ENCODE measurements at places on chromosomes 1 and 21. TPM values are rescaled to one million over a fixed set of nuclear protein-coding genes. Genes with fewer than 3 reads are reported as not detected.

LDLRAD1 gene
- not detected for total RNA-seq

PRKAA2 gene
- total RNA-seq = not detected

DNA sequence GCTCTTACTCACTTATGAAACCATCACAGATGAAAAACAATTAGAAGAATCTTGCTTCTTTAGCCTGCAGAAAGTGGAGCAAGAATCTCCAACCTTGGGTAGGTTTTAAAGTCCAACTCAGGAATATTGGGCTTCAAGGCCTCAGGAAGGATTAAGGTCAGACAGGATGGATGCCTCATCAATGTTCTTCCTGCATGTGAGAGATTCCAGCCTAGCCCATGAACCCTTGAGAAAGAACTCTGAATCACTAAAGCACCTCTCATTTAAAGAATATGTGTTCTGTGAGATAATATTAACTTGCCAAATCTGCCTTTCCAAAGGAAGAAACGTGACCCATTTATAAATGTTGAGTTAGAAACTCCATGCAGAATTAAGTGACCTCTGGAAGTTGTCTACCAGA lies 345.2 kb upstream of the CAMK1G start:
- DNase-seq = no peak

- no peak for DNase-seq
These were observed 141.4 kb upstream of the ETS2 start for GRCh38 chr21:38664315-38664714.

DNA sequence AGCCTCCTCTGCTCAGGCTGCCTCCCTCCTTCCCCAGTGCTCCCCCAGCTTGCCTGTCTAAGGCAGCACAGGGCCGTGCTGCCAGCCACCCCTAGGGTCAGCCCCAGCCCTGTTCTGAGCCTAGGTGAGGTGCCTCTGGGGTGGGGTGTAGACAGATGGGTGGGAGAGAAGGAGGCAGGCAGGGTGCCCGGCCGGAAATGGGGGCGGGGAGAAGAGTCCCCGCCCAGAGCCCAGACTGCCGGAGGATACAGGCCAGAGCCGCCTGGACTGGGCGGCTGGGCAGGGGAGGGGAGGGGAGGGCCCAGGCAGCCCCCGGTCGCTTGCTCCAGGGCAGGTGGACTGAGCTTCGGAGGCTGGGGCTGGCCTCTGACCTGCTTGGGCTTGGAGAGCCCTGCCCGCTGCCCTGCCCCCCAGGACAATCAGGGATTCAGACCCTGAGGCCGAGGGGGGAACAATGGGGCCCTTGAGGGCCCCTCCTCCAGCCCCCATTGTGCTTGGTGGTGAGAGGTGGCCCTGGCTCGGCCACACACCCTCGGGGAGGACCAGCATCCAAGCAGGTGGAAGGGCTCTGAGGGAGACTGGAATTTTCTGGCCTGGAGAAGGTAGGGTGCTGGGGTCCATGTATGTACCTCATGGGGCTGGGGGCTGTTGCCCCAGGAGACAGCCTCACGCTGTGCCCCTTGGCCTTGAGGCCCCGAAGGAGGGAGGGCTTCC lies at the start of gene GJC2:
Gene GJC2, plus strand, starts transcription at position 525 of the 714 bp plus-strand sequence. CDS start 7,829 bp downstream, outside the sequence.
- no peak for DNase-seq

DNA sequence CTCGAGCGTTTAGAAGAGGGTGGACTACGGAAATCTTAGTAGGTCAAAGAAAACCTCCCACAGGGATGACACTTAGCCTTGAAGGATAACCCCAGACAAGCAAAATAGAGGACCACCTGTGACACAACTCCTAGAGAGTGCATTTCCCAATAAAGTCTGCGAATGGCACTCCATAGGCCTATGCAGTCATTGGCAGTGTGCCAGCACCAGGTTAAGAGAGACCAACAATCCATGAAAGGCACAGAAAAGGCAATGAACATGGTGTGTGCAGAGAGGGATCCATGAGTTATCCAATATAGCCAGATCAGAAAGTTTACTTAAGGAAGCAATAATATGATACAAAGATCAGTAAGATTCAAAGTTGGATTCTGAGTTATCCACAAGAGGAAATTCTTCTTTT lies 45.2 kb upstream of the FMO2 start:
- no peak for DNase-seq

DNA sequence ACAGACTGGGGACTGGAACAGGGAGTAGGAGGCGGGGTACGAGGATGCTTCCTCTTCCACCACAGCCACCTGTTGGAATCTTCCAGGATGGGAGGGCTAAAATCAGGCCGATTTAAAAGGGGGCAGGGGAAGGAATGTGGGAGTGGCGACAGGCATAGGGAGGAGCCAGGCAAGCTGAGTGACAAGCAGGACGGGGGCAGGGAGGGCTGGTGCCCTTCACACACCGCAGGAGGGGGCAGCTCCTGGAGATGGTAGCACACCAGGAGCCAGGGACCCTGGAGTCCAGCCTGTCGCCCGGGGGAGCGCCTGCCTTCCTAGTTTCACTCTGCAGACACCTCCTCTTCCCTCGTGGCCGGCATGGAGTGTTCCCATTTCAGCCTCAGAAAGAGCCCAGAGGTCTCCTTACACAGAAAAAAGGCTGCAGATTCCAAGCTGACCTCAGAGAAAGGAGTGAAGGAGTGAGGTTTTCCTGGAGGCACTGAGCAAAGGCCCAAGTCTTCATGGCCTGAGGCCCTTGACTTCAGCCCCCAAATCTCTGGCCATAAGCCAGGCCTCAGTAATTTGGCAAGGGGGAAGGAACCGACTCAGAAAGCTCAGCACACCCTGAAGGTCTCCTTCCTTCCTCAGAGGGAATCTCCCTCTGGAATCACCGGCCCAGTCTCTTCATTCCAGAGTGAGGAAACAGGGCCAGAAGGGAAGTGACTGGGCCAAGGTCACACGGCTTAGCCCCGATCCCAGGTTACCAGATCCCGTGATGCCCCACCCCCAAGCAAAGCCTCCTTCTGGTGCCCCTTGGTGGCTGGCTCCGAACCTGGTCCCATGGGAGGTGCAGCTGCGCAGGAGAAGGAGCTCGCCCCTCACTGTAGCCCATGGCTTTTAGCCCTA lies 8.1 kb downstream of the BLACAT1 start:
- DNase-seq = no peak

DNA sequence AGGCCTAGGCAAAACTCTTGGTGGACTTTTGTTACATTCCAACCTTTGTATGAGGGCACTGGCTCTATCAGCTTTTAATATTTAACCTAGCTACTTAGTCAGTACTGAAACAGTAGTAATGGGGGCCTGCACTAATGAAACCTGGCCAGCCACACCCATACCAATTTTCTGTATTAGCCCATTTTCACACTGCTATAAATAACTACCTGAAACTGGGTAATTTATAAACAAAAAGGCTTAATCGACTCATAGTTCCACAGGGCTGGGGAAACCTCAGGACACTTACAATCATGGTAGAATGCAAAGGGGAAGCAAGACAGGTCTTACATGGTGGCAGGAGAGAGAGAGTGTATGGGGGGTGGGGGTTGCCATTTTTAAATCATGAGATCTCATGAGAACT lies 245.7 kb upstream of the RGS18 start:
- DNase-seq = no peak

- DNase-seq = no peak
These were observed 25.4 kb downstream of the ASH1L start for GRCh38 chr1:155537193-155537592.

DNA sequence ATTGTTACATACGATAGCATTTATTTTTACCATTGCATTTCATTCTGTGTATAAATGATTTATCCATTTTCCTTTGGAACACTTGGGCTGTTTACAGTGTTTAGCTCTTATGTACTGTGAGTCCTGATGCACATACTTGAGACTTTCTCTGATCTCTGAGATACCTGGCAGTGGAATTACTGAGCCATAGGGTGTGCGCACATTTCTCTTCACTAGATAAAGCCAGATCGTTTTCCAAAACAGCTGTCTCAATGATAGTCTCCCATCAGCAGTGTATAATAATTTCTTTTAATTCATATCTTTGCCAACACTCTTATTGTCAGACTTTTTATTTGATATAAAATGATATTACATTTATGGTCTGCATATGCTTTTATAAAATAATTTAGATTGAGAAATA lies 66.2 kb downstream of the VPS13D start:
- DNase-seq = no peak

DNA sequence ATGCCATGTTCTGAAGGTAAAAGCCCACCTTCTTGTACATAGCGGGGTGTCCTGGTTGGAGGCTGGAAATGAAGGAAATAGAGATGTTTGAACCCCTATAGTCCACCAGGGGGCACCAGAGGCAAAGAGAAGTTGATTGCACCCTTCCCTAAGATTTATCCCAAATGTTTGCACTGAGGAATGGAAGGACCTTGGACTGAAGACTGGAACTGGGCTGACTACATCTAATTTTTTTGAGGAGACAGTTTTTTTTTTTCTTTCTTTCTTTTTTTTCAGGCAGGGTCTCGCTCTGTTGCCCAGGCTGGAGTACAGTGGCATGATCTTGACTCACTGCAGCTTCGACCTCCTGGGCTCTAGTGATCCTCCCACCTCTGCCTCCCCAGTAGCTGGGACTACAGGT lies 55.3 kb upstream of the EIF4G3 start:
- peak; percentile 71 for DNase-seq

- DNase-seq = no peak
These were observed 175.5 kb downstream of the HUNK start for GRCh38 chr21:32048353-32048752.

DNA sequence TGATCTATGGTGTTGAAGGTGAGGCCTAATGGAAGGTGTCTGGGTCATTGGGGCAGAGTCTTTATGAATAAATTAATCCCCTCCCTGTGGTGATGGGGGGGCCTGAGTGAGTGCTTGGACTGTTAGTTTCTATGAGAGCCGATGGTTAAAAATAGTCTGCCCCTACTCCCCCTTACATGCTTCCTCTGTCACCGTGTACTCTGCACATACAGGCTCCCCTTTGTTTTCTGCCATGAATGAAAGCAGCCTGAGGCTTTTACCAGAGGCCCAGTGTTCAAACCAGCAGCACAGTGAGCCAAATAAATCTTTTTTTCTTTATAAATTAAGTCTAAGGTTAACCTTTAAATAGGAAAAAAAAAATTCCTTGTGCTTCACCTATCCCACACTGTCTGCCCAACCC lies 657.0 kb downstream of the AMY1C start:
- DNase-seq = no peak

GRCh38 chr1:181809991-181810545 lies 251.4 kb downstream of the ZNF648 start:
- DNase-seq = no peak

GRCh38 chr1:243475966-243476365 lies 220.1 kb downstream of the SDCCAG8 start:
- no peak for DNase-seq

DNA sequence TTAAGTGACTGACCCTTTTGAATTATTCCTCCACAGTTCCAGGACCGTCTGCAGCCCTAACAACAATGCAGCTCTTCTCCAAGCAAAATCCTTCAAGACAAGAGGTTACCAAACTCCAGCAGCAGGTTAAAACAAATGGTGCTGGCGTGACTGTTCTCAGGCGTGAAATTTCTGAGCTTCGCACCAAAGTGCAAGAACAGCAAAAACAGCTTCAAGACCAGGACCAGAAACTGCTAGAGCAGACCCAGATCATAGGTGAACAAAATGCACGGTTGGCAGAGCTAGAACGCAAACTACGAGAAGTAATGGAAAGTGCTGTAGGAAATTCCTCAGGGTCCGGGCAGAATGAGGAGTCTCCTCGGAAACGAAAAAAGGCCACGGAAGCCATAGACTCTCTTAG lies 25.7 kb upstream of the DEGS1 start:
- DNase-seq = no peak

GRCh38 chr1:81551946-81552345 lies 248.8 kb upstream of the ADGRL2 start:
- DNase-seq = no peak

DNA sequence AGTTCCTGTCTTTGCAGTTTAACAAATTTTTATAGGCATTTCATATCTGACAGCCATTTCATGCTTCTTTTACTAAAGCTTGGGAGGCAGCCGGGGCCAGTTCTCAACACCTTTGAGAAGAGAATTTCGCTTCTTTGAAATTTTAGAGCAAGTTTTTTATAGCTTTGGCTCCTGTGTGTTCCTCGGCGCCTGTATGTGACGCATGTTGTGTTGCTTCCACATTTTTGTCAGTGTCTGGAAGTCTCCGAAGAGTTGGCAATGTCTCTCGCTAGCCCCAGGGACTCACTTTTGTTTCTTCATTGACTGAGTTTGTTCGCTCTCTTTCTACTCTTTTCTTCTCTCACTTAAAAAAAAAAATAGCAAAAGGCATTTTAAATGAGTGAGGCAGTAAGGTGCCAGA lies 386.9 kb upstream of the PLXNA2 start:
- DNase-seq = no peak

DNA sequence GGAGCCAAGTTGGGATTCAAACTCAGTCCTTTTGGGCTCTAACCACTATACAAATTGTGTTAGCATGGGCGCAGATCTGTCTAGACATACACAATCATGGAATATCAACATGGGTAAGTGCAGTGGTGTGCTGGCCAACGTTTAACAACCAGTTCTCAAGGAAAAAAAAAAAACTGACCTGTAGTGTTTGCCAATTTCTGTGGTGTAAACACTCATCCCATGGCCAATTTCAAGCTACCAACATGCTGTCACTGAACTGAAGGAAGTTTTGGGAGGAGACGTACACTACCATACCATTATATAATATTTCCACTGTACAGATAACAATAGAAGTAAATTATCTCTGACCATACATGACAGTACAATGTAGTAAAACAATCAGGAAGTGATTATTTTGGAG lies 3.2 kb downstream of the TCEA3 start:
- DNase-seq = no peak

DNA sequence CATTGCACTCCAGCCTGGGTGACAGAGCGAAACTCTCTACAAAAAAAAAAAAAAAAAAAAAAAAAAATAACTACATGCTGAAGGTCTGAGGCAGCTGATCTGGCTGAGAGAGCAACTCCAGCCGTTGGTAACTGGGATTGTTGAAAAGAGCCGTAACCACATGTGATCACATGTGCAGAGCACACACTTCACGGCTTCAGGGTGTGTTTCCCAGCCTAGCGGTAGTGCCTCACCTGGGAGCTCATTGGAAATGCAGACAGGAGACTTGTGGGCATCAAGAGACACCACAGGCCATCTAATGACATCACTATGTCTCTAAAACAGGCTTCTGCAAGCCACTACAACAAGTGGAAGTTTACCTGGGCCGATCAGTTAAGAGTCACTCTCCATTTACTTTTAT lies 11.8 kb upstream of the OTUD7B start:
- DNase-seq = peak; percentile 7

- DNase-seq = no peak
These were observed 64.2 kb downstream of the EPHB2 start for GRCh38 chr1:22774833-22775182.

- DNase-seq = no peak
These were observed 5.9 kb upstream of the SHISAL2A start for GRCh38 chr1:52627028-52627427.

DNA sequence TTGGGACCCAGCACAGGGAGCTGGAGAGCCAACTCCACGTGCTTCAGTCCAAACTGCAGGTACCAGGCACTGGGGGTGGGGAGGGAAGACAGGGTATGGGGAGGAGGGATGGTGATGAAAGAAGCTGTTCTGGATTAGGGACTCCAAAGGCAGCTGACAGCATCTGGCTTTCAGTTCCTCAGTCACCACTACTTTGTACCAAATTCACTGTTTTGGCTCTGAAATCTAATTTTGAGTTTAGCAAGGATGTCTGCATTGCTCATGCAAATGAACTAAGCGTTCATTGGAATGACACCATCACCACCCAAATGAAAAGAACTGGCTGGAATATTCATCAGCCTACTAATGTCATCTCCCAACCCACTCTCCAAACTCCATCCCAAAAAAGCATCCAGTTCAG lies 8.7 kb downstream of the C1orf74 start:
- DNase-seq = no peak

- no peak for DNase-seq
These were observed 27.7 kb upstream of the PTGFRN start for GRCh38 chr1:116881879-116882520.
